ENCODE measurements at places on chromosomes 7 and 10.

DNA sequence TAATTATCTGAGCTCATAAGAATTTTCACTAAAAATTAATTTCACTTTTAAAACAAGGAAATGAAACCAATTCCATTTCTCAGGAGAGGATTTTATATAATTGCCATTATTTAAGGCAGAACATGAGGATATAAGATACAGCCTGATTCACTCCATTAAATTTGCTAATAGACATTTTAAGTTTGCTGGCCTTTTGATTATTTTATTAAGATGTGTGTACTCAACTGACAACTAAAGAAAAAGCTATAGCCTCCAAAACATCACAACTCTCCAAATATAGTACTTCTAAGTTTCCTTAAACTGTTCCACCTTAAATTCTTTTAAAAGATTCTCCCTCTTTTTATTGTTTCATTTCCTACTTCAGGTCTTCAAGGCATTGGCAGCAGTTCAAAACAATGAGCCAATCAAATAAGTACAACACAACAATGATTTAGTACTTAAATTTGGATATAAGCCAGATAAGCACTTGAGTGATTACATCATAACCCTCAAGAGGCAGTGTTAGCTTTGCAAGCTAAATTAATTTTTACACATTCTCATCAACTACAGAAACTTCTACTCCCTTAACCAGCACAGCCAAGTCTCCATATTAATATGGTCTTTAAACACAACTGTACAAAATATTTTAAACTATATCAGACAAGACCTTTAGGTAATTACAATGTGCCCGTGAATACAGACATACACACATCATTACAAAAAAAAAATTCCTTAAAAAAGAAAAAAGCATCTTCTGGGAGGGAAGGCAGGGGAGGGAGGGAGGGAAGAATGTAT is 121.8 kb downstream of the KMT2C start:
- no peak for DNase-seq

GRCh38 chr7:128453836-128454804 is 1.6 kb upstream of the HILPDA start:
- DNase-seq = no peak

DNA sequence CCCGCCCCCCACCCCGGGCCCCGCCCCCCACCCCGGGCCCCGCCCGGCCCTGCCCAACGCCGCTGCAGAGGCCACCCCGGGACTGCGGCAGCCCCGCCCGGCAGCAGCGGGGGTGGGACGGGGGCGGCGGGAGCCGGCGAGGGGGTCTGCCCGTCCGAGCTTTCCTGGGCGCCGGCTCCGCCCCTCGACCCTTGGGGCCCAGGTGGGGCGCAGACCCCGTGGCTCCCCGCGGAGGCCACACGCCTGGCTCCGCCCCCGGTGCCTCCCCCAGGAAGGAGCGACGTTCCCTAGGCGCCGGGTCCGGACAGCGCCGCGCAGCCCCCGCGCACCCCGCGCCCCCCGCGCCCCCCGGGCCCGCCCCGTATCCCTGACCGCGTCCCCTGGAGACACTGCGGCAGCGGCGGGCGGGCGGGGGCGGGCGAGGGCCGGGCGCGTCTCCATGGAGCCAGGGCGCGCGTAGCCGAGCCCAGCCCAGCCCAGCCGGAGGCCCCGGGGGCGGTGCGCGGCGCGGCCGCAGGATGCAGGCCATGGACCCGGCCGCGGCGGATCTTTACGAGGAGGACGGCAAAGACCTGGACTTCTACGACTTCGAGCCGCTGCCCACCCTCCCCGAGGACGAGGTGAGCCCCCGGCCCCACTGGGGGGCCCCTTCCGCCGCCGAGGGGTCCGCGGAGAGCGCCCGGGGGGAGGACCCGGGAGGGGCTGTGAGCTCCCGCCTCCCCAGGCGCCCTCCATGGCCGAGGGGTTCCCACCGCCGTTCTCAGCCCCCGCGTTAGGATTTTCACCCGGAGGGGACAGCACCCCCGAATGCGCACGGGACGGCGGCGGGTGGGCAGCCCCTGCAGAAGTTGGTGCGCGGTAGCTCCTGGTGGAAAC is at the start of gene KNDC1:
TSS of gene KNDC1 (plus strand) at position 270 of the 876 bp plus-strand sequence. CDS start at position 519, 249 bp downstream.
- DNase-seq = no peak

GRCh38 chr10:7152982-7153381 is 257.9 kb downstream of the SFMBT2 start:
- DNase-seq = no peak

GRCh38 chr7:98265841-98266271 is 13.8 kb upstream of the TECPR1 start:
- no peak for DNase-seq

DNA sequence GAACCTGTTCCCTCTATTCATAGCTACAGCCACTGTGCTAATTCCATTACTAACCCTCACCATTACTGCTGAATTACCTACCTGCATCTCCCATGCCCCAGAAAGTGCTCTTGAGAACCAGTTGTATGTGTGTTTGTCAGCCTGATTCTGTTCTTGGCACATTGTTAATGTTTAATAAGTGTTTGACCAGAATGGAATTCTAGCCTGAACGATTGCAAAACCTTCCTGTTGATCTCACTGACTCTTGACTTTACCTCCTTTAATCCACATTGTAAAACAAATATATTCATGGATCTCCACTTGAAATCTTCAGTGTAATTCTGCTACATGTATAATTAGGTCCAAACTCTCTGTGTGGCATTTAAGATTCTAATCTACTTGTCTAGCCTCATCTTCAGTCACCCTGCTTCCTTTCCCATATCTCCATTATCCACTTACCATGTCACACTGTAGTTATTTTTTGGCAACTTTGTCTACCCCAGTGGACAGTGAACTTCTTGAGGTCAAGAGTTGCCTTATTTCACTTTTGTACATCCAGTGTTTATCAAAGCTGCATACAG is 4.9 kb downstream of the ZNF277 start:
- no peak for DNase-seq

All from T-helper 1 cell (primary cell).